ENCODE measurements at places on chromosomes 3 and 15.

- DNase-seq, result no peak
Observed at GRCh38 chr15:62269504-62269903, 104.4 kb upstream of the C2CD4B start.

DNA sequence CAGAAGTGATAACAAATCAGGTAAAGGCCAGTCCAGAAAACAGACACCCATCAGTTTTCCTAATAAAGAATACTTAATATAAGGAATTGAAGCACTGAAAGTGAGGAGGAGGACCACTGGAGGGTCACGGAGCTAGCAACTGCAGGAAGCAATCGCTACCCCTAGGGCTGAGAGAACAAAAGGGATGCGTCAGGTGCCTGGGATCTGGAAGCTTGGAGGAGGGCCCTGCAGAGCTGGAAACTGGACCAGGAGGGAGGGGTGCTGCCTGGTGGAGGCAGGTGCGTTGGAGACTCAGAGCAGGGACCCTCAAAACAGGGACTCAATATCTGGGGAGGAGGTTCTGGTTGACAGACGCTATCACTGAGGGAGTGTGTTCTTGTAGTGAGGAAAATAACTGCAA is 308.1 kb upstream of the RASGRP1 start:
- no peak for DNase-seq

- DNase-seq, result no peak
Observed at GRCh38 chr3:37162501-37163245, 11.7 kb downstream of the LRRFIP2 start.

DNA sequence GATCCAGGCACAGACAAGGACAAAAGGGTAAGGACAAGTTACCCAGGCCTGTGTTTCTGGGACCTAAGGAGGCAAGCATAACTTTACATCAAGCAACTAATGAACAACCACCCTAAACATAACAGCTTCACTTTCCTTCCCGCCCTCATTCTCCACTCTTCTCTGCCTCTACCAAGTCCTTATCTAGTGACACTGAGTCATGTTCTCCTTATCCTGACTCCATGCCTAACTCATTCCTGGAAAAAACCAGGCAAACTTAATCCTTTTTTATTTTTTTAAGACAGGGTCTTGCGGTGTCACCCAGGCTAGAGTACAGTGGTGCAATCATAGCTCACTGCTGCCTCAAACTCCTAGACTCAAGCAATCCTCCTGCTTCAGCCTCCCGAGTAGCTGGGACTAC is 44.5 kb downstream of the TMEM44 start:
- DNase-seq, result no peak

DNA sequence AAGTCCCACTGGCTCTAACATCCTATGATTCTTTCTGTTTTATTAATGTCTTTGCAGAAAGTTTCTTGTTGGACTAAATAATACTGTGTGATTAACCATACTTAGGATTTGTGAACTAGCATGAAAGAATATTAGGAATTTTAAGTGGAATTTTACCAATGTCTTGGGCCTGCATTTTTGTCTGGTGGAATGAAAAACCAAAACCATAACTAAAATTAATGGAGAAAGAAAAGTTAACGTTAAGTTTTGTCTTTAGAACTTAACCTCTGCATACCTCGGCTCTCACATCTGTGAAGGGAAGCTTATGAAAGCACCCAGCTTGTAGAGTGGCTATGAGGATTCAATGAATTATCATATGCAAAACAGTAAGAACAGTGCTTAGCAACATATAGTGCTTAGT is 6.5 kb downstream of the FBN1 start:
- no peak for DNase-seq

GRCh38 chr3:41169023-41169422 is 30.3 kb upstream of the CTNNB1 start:
- DNase-seq, result no peak

- no peak for DNase-seq
Observed at GRCh38 chr3:50435371-50436113, 67.9 kb downstream of the CACNA2D2 start.

- no peak for DNase-seq
Observed at GRCh38 chr15:78194568-78194925, 39.8 kb downstream of the ACSBG1 start.

DNA sequence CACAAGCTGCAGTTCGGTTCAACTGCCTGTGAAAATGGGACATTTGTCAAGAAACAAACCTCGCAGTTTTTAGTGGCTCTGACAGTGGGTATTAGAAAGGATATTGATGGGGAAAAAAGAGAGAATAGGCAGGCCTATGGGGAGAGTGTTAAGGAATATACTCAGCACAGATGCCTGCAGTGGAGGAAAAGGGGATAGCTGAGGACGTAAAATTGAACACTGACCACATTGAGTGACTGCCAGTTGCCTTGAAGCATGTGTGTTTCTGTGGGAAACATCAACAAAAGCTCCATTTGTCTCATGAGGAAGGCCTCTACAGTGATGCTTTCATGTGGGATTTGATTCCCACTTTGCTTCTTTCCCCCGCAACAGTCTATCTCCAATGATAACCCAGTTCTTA is 1042.1 kb downstream of the TUSC7 start:
- no peak for DNase-seq

DNA sequence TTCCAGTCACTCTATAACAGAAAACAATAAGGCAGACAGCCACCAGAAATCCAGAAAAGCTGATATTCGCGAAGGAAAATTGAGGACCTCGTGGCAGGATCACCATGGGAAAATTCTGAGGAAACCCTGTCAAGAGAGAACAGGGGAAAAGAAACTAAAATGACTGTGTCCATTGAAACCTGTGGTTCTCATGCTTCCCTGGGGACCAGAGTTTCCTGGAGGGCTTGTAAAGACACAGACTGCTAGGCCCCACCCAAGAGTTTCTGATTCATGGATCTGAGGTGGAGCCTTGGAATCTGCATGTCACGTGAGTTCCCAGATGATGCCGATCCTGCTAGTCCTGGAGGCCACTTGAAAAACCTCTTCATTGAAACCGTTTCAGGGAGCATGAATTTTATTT is 420.5 kb downstream of the EPHB1 start:
- DNase-seq, result no peak

GRCh38 chr3:151770956-151771355 is 37.2 kb downstream of the AADACL2 start:
- DNase-seq, result peak; percentile 18

DNA sequence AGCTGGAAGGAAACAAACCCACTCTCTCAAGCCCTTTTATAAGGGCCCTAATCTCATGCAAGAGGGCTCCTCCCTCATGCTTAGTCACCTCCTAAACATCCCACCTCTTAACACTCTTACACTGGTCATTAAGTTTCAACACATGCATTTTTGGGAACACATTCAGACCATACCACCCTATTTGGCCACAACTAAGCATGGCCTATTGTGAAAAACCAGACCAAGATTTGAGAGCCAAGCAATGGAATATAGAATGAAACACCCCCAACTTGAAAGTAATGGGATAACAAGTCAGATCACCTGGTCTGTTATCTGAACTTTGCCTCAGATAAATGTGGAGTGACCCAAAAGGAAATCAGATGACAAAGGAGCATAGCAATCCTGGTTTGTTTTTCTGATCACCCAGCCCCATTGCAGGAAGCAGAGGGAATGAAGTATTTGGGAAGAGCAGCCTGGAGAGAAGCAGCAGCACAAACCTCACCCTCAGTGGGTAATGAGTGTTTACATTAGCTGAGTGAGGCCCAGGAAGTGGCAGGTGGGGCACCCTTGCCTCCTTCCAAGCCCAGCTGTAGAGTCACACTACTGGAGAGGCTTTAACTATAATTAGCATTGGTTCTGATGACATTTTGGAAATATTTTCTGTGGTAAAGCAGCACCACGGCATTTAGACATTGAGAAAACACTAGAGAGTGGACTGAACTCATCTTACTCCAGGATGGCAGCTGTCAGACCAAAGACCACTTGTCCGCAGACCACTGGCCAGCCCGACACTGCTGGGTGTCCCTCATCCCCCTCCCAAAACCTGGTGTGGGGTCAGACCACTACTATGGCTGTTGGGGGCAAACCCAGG is 48.8 kb upstream of the PRTG start:
- DNase-seq, result peak; percentile 11

DNA sequence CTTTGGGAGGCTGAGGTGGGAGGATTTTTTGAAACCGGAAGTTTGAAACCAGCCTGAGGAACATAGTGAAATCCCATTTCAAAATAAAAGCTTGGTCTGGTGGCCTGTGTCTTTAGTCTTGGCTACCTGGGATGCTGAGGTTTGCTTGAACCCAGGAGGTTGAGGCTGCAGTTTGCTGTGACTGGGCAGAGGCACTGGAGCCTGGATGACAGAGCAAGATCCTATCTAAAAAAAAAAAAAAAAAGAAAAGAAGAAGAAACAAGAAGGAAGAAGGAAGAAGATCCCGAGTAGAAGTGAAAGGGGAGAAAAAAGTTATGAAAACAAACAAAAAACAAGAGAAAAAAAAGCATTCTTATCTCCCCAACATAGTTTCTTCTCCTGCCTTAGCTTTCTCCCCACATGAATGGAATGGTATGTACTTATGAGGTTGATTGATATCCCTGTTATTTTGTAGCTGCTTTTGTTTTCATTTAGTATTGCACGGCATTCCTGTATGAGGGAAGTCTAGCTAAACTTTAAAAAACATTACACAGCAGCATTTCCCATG is 42.4 kb downstream of the TMEM40 start:
- DNase-seq, result no peak

DNA sequence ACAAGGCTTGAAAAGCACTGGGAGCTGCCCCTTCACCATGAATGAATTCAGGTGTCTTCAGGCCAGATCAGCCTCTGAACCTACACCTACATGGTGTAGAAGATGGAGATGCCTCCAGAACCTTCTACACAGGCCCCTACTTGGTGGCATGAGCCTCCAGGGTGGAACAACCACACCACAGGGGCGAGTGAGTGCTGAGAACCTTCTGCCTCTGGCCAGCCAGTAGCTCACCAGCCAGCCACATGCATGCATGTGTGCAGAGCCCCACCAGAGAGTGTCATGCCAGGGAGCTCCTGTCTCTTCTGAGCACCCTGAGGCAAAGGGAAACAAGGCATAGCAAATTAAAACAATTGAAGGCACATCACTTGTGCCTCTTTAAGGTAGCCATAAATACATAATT is 161.8 kb upstream of the TOPAZ1 start:
- DNase-seq, result no peak

DNA sequence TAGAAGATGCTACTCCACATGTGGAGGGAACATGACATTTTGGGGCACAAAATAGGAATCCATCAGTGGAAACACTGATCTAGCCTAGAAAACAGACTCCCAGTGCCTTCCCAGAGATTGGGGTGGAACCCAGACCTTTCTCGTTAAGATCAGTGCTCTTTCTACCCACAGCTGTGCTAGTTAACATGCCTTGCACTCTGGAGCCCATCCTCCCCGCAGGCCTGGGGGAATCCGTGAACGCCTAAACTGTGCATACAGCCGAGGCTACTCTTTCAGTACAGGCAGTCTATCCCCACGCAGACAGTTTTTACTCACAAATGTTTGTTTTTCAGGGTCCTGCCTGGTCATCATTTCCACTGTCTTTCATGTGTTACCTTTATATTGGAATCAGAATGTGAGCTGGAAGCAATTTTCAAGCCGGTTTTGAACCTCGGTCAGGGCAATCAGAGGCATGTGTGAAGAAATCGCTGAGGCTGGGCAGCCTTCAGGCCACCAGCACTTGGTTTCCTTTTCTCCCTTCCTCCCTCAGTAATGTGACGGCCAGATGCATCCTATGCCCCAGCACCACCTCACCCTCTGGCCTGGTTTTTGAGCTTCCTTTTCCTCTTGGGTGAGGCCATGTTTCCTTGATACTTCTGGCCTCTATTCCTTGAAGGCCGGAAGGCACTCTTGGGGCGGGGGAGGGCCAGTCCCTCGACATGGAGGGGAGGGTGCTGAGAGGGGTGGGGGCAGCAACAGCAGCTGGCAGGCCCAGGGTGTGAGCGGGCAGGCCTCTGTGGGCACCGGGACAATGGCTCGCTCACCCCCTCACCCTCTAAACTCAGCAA is 123.6 kb upstream of the GALNT15 start:
- no peak for DNase-seq

DNA sequence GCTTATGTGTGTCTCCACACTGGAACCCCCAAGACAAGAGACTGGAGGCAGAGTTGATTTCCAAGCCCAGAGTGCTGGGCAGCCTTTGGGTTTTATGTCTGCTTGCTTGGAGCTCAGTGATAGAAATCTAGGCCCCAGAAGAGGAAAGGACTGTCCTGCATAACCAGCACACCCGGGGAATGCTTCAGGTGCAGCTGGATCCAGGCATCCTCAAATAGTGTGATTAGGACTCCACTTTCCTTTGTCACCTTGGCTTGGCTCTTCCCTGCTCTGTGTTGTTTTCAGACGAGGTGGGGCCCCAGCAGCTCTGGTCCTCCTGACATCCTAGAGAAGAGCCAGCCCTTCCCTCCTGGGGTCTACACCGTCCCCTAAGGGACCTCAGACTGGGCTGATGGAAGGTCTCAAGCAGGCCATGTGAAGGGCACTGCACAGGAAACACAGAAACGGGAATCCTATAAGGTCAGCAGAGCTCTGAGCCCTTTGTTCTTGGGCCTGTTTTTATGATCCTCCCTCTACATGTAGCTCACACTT is 143.7 kb downstream of the TJP1 start:
- no peak for DNase-seq

DNA sequence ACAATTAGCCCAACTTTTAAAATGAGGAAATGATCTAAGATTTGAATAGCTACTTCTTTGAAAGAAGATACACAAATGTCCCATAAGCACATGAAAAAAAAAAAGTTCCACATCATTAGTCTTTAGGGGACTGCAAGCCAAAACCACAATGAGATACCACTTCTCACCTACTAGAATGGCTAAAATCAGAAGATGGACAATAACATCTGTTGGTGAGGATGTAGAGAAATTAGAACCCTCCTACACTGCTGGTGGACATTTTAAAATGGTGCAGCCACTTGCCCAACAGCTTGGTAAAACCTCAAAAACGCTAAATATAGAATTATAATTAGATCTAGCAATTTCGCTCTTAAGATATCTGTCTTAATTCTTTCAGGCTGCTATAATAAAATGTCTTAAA is 77.1 kb downstream of the MEX3B start:
- no peak for DNase-seq

DNA sequence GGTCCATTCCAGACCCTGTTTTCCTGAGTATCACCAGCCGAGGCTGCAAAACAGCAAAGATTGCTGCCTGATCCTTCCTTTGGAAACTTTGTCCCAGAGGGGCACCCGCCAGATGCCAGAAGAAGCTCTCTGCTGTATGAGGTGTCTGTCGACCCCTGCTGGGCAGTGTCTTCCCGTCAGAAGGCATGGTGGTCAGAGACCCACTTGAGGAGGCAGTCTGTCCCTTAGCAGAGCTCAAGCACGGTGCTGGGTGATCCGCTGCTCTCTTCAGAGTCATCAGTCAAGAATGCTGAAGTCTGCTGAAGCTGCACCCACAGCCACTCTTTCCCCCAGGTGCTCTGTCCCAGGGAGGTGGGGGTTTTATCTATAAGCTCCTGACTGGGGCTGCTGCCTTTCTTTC is 1121.2 kb downstream of the NSUN3 start:
- no peak for DNase-seq

All from NCI-H2029 treated with DMSO at 0.1 percent for 48 hours (cell line).